ENCODE measurements at places on chromosomes 1 and 21.

DNA sequence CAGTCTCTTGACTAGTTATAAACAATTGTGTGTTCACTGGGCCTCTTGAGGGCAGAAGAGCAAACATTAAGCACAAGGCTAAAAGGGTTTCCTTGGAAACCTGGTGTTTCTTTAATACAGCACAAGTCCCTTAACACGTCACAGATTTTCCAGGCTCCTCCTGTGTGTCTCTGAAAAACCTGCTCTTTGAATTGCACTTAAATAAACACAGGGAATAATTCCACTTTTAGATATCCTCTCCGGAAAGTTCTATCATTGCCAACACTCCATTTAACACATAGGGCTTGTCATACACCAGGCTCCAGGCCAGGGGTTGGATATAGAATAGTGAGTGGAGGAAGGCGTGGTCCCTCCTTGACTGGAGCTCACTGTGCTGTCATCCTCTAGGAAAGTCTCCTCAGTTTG is 442.6 kb downstream of the DSCAM start:
- DNase-seq = no peak

- DNase-seq = no peak
These were observed 35.4 kb upstream of the APOBEC4 start for GRCh38 chr1:183688341-183689060.

GRCh38 chr21:22791376-22791775 is 1793.2 kb downstream of the NCAM2 start:
- DNase-seq = no peak

GRCh38 chr1:220278991-220279390 is 6.7 kb upstream of the RAB3GAP2 start:
- no peak for DNase-seq

DNA sequence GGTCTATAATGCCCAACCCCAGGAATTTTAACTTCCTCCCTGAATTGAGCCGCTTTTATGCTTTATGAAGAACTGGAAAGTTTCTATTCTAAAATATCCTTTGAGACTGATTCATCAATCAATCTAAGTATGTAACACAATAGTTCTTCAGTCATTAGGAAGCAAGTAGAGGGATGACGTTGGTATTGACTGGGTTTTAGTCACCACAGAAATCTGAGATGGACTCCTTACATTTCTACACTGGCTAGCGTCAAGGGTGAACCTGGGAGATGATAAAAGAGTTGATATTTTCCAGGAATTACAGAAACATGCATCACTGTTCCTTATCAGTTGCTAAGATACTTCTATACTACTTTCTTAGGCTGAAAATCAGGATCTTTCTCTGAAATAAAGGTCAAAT is 308.0 kb downstream of the HMCN1 start:
- DNase-seq = no peak
